Pancreas (tissue), 10 donors: ENCODE measurements at places on chromosomes 6 and 20. TPM values are rescaled to one million over a fixed set of nuclear protein-coding genes. Genes with fewer than 3 reads are reported as not detected.

- DNase-seq = no peak
Observed at GRCh38 chr20:61951695-61952533, 113.8 kb downstream of the TAF4 start.

DNA sequence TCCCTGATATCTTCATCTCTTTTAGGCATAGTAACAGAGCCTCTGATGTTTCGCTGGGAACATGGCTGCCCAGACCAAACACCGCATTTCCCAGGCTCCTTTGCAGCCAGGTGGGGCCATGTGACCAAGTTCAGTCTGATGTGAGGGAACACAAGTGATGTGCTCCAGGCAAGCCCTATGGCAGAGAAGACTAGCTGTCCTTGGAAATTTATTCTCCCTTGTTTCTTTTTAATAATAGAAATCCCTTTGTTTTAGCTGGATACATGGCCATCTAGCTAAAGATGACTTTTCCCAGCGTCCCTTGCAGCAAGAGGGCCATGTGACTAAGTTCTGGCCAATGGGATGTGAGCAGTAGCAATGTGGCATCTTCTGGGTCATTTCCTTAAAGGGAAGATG lies 30.8 kb downstream of the SLC2A10 start:
- DNase-seq = no peak

- no peak for DNase-seq
Observed at GRCh38 chr6:75180864-75181263, 25.0 kb downstream of the COL12A1 start.

The VTA1 gene
- total RNA-seq = 20.3 TPM

- DNase-seq = peak; percentile 76
Observed at GRCh38 chr6:154509421-154510143, 903 bp downstream of the CNKSR3 start.

DNA sequence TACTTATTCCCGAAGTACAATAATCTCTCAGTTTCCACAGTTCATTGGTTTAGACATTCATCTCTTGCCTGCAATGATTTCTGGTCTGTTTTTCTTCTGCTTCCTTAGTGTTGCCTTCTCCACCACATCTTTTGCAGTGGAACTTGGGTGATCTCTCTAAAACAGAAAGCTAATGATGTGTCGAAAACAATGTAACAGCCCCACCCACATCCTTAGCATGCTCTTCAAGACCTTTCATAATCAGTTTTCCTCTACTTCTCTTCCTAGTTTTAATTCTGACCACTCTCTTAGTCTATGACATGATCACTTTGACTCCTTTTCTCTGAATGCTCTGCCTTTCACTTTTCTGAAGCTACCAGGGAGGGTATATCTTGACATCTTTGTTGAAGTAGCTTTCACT lies 1007.9 kb upstream of the CITED2 start:
- DNase-seq = no peak

GRCh38 chr20:62694106-62694505 lies 14.5 kb upstream of the NTSR1 start:
- no peak for DNase-seq

DNA sequence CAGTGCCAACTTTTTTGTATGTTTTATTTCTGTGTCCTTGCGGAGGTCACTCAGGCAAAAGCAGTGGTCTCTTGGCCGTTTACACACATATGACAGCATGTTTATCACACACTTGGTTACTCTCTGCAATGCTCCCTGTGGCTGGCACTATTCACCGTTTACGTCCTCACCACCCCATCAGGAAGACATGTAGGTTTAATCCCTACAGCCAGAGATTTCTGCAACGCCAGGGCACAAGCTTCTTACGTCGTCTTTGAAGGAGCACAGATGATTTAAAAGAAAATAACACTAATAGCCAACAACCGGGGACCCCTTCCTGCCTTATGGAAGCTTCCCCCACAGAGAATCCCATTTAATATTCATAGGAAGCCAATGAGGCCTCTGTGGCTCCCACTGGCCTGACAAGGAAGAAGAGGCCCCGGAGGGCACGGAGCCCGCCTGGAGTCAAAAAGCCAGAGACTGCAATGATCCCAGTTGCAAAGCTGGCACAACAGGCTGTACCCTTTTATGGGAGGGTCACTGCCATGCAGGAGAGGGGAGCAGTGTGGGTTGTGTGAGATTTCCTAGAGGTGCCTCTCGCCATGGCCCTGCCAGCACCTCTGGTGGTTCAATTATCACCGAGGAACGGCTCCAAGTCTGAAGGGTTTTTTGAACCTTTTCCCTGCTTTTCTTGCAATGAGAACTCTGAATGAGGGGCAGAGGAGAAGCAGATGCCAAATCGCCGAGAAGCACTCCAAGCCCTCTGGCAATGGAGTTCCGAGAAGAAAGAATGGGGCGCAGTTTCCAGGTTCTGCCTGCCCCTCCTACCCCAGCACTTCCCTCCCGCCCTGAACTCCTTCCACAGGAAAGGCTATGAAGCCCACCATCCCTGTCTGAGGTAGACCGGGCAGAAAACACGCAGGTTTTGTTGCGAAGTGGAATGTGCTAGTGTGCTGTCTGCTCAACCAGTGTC lies 96.2 kb downstream of the THBS2 start:
- DNase-seq = no peak

DNA sequence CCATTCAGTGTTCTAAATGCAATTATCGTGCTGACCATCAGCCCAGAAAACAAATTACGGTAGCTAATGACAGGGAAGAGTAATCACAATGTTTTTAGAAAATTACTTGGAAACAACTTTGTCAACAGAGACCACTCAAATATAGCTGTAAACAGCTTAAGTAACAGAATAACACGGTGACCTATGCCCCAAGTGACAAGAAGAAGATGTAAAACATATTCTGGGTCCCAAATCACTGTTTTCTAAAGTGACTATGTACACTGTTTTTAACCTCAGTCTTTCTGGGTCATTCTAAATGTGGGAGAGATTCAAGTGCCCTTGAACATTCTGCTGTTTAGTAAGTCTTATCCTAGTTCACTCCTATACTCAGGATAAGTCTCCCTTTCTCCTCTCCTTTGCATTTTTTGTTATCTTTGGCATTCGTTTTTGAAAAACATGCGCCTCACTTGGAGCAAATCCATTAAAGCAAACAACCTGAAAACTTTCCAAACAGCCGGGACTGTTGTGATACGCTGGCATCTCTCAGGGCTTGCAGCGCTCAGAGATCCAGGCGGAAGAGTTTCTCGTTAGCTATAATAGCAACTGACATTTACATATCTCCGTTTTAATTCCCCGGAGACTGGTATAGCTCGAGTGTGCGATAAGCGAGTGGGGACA lies 114.5 kb upstream of the SOX4 start:
- DNase-seq = peak; percentile 29

- no peak for DNase-seq
Observed at GRCh38 chr6:111480988-111481822, 1.8 kb downstream of the REV3L start.

GRCh38 chr20:45933266-45934045 lies 1.0 kb upstream of the PCIF1 start:
- DNase-seq = peak; percentile 79

- no peak for DNase-seq
Observed at GRCh38 chr6:54291738-54292137, 16.5 kb upstream of the TINAG start.

DNA sequence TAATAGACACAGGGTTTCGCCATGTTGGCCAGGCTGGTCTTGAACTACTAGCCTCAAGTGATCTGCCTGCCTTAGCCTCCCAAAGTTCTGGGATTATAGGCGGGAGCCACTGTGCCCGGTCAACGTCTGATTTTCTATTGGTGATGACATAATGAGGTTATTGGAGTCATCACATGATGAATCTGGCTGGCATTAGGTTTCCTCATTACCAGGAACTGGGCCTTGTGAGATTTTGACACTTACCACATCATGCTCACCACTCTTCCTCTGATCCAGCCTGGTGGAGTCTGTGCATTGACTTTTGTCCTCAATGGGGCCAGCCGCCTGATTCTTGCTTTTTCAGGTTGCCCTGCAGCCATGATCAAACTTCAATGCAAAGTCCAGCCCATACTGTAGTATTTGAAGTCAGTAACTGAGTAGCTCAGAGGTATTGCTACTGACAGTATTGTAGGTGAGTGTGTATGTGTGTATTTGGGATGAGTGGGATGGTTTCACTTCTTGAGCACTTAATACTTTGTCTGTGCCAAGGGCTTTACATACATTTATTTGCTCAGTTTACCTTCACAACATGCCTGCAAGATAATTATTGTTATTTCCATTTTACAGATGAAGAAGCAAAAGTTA lies 16.0 kb downstream of the ANKS1A start:
- DNase-seq = no peak

- DNase-seq = peak; percentile 61
Observed at GRCh38 chr20:25282796-25283195, 34.9 kb downstream of the PYGB start.

- DNase-seq = no peak
Observed at GRCh38 chr6:109434456-109434855, 6.0 kb downstream of the PPIL6 start.

DNA sequence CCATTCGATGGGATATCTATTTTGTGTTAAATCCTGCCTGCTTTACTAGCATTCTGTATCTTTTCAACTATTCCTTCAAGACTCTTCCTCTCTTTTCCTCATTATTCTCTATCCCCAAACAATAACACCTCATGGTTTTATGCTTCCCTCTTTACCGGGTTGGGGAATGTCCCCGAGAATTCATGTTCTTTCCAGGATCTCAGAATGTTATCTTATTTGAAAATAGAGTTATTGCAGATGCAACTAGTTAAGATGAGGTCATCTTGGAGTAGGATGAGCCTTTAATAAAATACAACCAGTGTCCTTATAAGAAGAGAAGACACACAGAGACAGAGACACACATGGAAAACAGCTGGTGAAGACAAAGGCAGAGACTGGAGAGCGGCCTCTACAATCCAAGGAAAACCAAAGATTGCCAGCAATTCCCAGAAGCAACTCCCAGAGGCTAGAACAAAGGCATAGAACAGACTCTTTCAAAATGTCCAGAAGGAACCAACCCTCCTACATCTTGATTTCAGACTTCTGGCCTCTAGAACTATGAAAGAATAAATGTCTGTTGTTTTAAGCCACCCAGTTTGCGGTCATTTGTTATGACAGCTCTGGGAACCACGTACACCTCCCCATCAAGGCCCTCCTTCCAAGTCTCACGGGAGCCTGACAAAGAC lies 126.8 kb upstream of the TNFAIP3 start:
- DNase-seq = no peak

- DNase-seq = no peak
Observed at GRCh38 chr6:7891078-7891872, 19.3 kb downstream of the TXNDC5 start.

The COX4I2 gene
- 0.79 TPM for total RNA-seq
